ENCODE measurements at places on chromosomes 1 and 21.

DNA sequence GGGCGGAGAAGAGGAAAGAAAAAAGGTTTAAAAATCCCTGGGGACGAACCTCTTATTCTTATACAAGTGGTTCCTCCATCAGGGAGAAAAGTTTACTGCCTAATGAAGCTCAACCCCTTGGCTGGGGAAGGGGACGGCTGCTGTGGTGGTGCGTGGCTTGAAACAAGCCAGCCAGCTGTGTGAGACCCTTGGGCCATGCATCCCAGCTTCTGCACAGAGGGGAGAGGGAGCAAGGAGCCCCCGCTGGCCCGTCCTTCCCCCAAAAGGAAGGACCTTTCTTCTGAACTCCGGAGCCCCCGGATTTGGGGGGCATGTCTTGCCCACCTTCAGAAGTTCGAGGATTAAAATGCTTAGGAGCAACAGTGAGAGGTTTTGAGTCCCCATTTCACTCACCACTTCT, 67.3 kb downstream of the STUM start:
- no peak for DNase-seq

GRCh38 chr1:203763505-203763904, 1.5 kb upstream of the LAX1 start:
- DNase-seq, result no peak

- no peak for DNase-seq
Measured at GRCh38 chr1:93768380-93768863, 86.8 kb upstream of the BCAR3 start.

DNA sequence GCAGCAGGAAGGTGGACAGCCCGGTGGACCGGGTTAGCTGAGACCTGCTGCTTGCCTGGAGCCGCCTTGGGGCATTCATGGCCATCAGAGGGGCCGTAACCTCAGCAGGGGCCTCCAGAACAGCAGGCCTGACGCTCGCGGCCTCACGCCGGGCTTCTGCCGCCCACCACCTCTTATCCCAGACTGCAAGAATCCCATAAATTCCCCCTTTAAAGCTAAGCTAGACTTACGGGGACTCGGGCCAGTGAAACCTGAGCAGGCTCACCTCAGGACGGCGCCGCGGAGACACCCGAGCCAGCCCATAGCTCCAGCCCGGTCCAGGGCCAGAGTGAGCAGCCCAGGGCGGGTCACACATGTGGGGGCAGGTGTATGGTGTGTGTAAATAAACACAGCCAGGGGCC, 132.3 kb downstream of the GLIS1 start:
- DNase-seq, result no peak

DNA sequence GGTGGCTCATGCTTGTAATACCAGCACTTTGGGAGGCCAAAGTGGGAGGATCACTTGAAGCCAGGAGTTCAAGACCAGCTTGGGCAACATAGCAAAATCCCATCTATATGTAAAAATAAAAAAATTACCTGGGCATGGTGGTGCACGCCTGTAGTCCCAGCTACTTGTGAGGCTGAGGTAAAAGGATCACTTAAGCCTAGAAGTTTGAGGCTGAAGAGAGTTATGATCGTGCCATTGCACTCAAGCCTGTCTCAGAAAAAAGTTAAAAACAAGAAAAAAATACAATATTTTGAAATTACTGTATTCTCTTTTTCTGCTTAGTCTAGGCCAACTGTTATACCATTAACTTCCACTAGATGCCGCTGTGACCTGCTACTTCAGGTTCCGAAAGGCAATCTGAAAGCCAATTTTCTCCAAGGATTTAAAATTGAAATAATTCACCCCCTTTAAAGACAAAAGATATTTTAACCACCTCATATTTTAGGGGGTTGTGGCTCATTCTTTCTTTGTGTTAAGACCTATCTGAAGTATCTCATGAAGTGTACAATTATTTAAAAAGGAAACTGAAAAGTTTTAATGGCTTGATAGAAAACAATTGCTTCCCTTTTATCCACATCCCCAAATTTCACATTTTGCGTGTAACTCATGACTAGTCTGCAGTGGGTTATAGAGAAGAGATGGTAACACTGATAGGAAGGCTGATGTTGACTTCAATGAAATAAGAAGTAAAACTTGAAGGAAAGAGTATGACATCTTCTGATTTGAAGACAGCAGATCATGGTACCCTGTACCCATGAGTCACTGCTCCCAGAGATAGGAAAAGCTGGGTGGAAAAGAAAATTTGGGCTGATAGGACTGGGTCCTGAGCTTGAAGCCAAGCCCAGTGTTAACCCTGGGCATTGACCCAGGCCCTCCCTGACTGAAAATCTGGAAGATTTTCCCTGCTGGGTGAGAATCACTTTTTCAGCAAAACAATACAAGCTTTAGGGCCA, 24.4 kb upstream of the CLDN14 start:
- DNase-seq, result no peak

GRCh38 chr1:22976461-22977243, 4.0 kb upstream of the LACTBL1 start:
- DNase-seq, result no peak

GRCh38 chr1:221873673-221874072, 131.8 kb upstream of the DUSP10 start:
- DNase-seq, result no peak

GRCh38 chr1:22976127-22976460, 3.4 kb upstream of the LACTBL1 start:
- DNase-seq, result no peak

DNA sequence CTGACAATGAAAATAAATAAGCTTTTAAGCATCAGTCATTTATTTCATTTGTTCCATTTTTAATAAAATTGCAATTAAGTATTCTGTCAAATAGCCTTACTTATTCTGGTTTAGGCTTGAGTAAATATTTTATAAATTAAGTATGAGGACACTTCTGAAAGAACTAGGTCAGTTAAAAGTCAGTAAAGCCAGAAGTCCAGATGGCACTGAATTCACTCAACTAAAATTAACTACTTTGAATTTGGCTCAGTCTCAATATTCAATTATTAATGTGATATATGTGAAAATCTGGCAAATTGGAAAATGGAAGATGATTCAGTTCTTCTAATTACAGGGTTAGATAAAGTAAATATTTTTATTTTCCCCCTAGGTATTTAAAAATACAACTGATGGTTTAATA, 174.2 kb downstream of the BRINP3 start:
- DNase-seq, result no peak
